Body of pancreas (tissue), 4 donors: ENCODE measurements at places on chromosomes 5 and 9.

- no peak for DNase-seq
These were observed 18.9 kb upstream of the TTC33 start for GRCh38 chr5:40774623-40775022.

DNA sequence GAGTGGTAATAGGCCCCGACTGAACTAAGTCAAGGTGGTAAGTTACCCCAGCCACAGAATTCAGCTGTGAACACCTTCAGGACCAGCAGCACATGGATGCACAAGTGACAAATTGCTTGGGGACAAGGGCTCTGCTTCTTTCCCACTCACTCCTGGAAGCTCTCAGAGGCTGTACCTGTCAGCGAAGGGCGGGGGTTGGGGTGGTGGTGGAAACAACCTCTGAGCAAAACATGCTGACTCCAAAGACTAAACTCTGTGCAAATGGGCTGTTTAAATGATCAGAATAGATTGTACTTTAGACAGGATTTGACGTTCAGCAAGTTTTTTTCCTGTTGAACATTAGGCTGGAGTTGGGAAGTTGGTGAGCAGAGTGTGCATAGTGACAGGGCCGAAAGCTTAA, 544.5 kb upstream of the ZNF608 start:
- no peak for DNase-seq

- no peak for DNase-seq
These were observed 29.8 kb downstream of the ELP1 start for GRCh38 chr9:108904161-108904560.

DNA sequence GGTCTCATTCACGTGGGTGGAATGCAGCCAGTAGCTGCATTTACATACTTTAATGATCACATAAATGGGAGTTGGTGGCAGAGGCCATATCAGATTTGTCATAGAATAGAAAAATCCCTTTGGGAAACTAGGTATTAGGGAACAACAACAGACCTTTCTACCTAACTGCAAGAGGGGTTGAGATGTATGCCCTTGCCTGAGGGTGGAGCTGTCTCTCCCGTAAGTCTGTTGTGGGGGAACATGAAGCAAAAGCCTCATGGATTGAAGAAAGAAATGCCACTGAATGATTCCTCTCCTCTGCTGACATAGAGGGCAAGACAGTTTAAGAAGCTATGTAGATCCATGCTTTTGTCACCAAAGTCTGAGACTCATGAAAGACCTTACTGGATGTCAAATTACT, 461.3 kb downstream of the SPOCK1 start:
- no peak for DNase-seq
